Activated T-helper 2 cell treated with anti-CD3 and anti-CD28 coated beads, Interferon-gamma antibody, Interleukin-2, Interleukin-4, amounts not matched to agents 10 μg/mL and 5 μg/mL and 100 μg/mL, durations not matched to agents 14 hours and 24 hours and 36 hours (primary cell): ENCODE measurements at places on chromosomes 6 and 20.
A peak's percentile ranks its signal among the peaks of the same experiment; 100 is the strongest.

- H3K36me3 ChIP-seq = no peaks in the 10 kb centered on the region
- peaks cover 7% of the 10 kb centered on the region for H3K4me1 ChIP-seq
- DNase-seq = no peak
- H3K27ac ChIP-seq = no peak overlapping the region
- H3K4me3 ChIP-seq = no peak overlapping the region
Measured at GRCh38 chr6:144912474-144912873, 627.3 kb downstream of the UTRN start.

- no peaks in the 10 kb centered on the region for H3K4me1 ChIP-seq
- no peak overlapping the region for H3K4me3 ChIP-seq
- no peak for DNase-seq
- H3K27ac ChIP-seq = no peak overlapping the region
Measured at GRCh38 chr20:23186808-23187207, 100.7 kb upstream of the CD93 start.

DNA sequence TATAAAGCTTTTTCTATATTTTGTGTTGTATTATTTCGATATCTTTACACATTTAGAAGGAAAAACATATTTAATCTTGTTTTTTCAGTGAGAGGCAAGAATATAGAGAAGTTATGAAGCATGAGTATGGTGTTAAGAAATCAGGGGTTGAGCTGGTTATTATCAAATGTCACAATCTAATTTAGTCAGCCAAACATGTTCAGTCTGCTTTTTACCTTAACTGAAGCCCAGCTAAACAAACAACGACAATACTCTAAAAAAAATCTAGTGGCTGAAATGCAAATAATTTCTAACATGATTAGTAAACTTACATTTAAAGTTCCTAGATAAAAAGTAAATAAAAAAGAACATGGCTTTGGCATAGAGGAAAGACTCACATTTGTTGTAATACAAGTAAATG, 433.8 kb upstream of the NRSN1 start:
- H3K36me3 ChIP-seq = no peaks in the 10 kb centered on the region
- no peak overlapping the region for H3K27ac ChIP-seq
- no peak for DNase-seq

- peaks cover 66% of the 10 kb centered on the region for H3K27me3 ChIP-seq
- no peak for DNase-seq
- H3K36me3 ChIP-seq = peaks cover 20% of the 10 kb centered on the region
- no peak overlapping the region for H3K27ac ChIP-seq
Measured at GRCh38 chr20:44027343-44028002, 112.8 kb downstream of the TOX2 start.

DNA sequence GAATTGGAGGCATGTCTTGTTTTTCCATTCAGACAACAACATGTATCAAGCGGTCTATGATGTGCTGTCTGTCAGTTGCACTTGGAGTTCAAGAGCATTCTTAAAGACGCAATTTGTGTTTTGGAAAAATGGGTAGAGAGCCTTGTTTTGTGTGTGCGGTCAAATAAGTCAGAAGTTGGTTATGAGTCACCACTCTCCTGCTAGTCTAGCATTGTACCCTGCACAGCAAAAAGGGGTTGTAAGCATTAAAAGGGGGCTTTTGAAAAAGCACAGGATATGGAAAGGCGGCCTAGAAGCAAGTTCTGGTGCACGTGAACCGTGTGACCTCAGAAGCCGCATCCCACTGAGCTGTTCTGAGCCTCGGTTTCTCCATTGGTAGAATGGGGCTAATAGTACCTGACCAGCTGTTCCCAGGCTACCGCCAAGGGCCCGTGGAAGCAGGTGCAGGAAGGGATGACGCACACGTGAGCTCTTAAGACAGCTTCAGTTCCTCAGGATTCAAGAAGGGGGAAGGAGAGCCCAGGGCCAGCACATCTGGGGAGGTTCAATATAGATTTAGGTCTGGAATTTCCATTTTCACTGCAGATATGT, 61.6 kb upstream of the SNX9 start:
- peaks cover 76% of the 10 kb centered on the region for H3K4me1 ChIP-seq
- peak; percentile 51 for DNase-seq
- peak overlapping the region; percentile 92 for H3K27ac ChIP-seq
- peaks cover 22% of the 10 kb centered on the region for H3K27me3 ChIP-seq
- peak overlapping the region; percentile 53 for H3K4me3 ChIP-seq

GRCh38 chr6:154960854-154961530, 34.1 kb upstream of the TIAM2 start:
- DNase-seq = no peak
- H3K27me3 ChIP-seq = no peaks in the 10 kb centered on the region
- H3K36me3 ChIP-seq = no peaks in the 10 kb centered on the region
- no peak overlapping the region for H3K4me3 ChIP-seq
